ENCODE measurements at places on chromosomes 3 and 15.
A peak's percentile ranks its signal among the peaks of the same experiment; 100 is the strongest.

GRCh38 chr3:177358977-177359592 is 161.8 kb upstream of the TBL1XR1 start:
- DNase-seq = peak; percentile 24

- no peak for DNase-seq
Observed at GRCh38 chr3:68986496-68987208, 26.8 kb downstream of the EOGT start.

GRCh38 chr15:50815958-50816590 is 50.6 kb upstream of the SPPL2A start:
- no peak for DNase-seq

DNA sequence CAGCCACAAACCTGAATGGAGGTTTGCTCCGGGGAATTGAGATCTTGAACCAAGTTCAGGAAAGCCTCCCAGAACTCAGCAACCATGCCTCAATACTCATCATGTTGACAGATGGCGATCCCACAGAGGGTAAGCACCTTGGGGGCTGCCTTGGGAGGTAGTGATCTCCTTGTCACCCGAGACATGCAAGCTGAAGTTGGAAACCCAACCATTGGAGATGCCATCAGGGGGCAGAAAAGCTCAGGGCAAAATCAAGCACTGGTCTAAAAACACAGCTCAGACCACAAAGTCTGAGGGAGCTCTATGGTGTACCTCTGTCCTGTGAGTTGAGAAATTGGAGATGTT is 5.8 kb downstream of the ITIH1 start:
- no peak for DNase-seq

DNA sequence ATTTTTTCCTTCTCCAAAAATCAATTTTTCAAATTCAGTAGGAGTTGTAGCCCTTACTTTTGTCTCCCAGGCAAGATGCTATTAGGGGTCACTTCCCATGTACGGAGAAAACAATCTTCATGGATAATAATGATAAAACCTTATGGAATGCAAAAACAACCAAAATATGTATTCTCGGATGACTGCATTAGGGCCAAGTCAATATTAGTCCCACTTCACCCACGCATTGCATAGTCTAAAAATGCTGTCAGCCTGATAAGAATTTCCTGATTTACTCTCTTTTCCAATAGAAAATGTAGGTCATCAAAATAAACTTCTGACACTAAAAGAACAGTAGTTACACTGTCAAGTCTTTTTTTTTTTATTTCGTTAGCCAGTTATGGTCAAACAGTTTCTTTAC is 2.7 kb downstream of the VGLL3 start:
- no peak for DNase-seq

DNA sequence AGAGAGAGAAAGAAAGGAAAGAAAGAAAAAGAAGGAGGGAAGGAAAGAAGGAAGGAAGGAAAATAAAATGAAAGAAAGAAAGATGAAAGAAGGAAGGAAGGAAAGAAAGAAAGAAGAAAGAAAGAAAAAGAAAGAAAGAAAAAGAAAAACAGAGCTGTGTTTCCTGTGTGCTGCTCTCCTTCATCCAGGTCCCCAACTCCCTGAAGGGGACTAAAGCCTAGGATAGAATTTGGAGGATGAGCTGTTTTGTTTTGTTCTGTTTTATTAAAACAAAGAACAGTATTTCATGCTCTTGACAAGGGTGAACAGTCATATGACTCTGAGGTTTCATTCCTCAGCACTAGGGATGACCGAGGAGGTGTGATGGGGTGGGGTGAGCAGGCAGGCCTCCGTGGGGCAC is 164.8 kb upstream of the NDN start:
- DNase-seq = no peak

- DNase-seq = no peak
Observed at GRCh38 chr15:71458089-71458660, 342.9 kb downstream of the THSD4 start.

DNA sequence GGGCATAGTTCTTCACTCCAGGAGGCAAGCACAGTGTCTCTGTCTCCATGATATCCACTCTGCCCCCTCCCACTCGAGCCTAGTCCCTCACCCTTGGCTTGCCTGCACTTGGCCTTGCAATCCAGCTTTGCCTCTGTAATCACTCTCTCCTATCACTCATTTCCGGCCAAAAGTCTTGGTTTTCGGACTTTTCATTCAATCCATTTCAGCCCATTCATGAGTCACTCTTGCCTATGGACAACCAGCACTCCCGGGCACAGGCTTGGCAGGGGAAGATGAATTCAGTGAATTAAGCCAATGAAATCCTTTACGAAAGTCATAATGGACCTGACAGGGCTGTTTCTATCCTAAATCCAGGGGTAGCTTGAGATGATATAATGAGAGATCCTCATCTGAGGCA is 21.7 kb downstream of the DAZL start:
- no peak for DNase-seq

- no peak for DNase-seq
Observed at GRCh38 chr3:194281766-194282165, 69.4 kb downstream of the CPN2 start.

DNA sequence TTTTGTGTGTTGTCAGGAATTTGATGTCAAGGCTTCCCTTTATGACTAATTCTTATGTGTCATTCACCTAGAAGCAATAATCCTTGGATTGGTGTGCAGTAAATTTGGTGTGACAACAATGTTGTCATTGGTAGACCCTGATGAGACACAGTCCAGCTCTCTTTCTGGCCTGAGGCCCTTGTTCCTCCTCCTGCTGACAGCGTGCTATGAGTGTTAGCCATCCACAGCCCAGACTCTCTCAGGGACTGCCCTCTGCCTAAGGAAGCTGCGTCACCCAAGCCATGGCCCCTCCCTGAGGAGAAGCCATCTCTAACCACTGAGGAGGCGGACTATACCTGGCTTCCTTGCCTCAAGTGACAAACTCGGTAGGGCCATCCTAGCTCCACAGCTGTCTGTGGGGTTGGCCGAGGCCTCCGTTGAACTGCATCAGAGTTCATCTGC is 13.3 kb upstream of the TM4SF1 start:
- DNase-seq = no peak

GRCh38 chr15:39154227-39154638 is 426.6 kb upstream of the THBS1 start:
- DNase-seq = no peak
